ENCODE measurements at places on chromosomes 6 and 20.

GRCh38 chr6:63322981-63323380, 3.2 kb upstream of the LGSN start:
- DNase-seq: no peak

DNA sequence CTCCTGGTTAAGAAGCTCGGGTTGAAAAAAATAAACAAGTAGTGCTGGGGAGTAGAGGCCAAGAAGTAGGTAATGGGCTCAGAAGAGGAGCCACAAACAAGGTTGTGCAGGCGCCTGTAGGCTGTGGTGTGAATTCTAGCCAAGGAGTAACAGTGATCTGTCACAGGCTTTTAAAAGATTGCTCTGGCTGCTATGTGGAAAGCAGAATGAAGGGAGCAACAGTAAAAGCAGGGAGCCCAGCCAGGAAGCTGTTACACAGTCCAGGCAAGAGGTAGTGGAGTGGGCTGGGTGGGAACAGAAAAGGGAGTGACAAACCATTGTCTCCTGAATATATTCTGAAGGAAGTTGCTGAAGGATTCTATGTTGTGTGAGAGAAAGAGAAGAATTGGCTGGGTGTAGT, 2.0 kb downstream of the HFE start:
- DNase-seq: no peak

- DNase-seq: no peak
Measured at GRCh38 chr20:5008759-5009158, 7.4 kb upstream of the SLC23A2 start.

DNA sequence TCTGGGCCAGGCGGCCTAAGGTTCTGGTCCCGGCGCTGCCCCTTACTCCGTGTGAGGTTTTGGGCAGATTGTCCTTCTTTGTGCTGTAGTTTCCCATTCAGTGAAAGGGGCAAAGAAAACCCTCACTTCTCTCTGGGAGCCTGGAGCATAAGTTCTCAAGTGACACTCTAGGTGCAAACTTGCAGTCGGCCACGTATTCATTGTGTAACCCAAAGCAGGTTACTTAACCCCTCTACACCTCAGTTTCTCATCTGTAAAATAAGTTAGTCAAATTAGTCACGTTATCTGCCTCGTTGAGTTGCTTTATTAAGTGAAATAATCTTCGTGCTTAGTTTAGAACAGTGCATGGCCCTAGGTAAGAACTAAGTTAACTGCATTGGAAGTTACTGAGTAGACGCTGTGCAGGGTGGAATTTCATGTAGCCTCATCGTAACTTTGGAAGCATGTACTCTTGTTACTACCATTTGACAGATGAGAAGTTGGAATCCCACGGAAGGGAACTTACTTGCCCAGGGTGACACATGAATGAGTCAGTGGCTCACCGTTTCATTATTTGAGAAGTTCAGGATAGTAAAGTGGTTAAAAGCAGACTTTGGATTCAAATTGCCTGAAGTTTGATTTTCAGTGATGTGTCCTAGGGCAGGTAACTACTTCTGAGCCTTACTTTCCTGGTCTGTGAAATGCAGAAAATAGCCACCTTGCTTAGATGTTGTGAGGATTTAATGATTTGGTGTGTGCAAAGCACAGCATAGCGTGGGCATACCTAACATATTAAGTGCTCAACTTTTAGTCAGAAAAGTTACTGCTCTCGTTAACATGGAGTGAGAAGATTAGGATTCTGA, 556 bp upstream of the MROH8 start:
- DNase-seq: no peak

GRCh38 chr20:25338112-25339023, 52.3 kb downstream of the ABHD12 start:
- DNase-seq: no peak

- DNase-seq: peak; percentile 16
Measured at GRCh38 chr6:137033828-137034227, 10.9 kb downstream of the IL20RA start.

DNA sequence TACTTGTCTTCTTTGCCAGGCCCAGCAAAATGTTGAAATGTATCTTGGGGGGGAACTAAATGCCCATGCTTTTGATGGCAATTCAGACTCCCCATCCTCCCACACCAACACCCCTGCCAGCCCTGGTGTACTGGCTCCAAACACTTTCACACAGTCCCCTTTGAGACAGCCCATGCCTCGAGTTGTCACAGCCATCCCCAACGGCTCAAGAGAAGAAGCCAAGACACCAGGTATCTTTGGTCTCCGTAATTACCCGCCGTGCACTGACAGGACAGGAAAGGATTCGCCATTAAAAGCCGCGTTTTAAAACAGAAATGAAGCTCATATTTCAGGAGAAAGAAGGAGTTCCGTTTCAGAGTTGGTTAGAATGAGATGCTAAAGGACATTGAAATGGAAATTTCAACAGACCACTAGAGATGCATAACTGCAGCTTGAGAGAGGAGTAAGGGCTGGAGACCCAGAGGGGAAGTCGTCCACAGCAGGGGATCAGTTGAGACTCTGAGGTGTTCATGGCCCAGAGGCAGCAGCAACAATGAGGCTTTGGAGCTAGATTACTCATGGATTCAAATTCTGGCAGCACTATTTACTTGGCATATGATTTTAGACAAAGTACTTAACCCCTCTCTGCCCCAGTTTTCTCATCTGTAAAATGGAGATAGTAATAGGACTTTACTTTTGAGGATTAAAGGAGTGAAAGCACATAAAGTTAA, 63.5 kb upstream of the ADGRF1 start:
- no peak for DNase-seq
